ENCODE measurements at places on chromosomes 2 and 18.

GRCh38 chr2:182078988-182079602 is 93.4 kb downstream of the PPP1R1C start:
- DNase-seq = no peak

- DNase-seq = no peak
Measured at GRCh38 chr2:64359171-64359891, 94.6 kb upstream of the LGALSL start.

- DNase-seq = no peak
Measured at GRCh38 chr2:239758279-239758877, 266.8 kb downstream of the NDUFA10 start.

GRCh38 chr2:46887028-46887885 is 28.3 kb downstream of the MCFD2 start:
- no peak for DNase-seq

DNA sequence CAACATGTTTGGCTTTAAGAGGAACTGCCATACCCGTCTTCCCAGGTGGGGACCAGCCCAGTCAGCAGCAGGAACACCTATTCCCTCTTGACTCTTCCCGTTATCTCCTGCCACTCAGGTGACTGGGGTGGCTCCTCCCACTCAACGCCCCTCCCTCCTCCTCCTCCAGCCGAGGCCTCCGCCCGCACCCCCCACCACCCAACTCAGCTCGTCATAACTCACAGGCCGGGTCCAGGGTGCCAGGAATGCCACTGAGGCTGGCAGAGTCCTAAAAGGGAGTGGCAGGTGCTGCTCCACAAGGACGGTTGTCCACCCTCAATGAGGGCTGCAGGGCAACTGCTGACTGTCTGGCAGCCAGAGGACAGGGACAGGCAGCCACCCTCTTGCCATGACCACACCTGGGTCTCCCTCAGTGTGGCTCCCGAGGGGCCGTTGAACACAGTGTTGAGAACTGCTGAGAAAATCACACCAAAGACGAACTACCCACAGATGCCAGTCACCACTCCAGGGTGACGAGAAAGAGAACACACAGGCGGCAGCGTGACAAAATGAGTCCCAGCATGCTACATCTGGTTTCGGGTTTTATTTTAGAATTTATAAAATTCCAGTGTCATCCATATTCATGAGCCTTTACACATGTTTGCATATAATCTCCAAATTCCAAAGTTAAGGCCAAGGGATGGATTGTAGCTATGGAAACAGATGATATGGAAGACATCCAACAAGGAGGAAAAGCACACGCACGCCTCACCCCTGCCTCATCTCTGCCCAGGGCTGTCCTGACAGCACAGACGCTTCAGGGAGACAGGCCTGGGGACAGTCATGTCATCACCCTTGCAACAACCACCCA is 38.5 kb downstream of the ANO7 start:
- no peak for DNase-seq

- no peak for DNase-seq
Measured at GRCh38 chr2:9326975-9327374, 96.4 kb downstream of the ITGB1BP1 start.

DNA sequence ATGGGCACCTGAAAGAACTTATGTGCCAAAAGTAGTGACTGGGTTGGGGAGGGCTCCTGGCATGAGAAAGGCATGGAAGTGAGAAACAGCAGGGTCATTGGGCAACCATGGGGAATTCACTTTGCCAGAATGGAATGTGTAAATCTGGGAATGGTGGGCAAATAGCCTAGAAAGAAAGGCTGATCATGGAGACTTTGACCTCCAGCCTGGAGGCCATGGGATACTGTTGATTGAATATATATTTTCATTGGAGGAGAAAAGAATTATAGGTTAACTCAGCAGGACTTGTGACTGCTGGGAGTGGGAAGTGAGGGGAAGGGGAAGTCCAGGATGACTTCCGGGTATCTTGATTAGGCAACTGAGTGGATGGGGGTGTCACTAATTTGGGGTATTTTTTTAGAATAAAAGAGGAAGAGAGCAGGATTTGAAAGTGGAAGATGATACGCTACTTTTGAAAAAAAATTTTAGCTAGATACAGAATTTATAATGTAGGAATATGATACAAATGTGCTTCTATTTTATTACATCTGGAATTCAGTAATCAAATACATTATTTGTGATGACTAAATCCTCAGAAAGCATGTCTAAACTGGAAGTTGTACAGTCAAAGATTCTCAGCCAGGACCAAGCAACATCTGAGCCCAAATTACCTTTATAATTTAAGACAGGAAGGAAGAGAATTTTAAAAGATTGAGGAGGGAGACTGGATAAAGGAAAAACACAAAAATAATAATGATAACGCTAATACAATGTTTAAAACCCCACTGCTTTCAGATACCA is 116.2 kb downstream of the GATA6 start:
- no peak for DNase-seq

DNA sequence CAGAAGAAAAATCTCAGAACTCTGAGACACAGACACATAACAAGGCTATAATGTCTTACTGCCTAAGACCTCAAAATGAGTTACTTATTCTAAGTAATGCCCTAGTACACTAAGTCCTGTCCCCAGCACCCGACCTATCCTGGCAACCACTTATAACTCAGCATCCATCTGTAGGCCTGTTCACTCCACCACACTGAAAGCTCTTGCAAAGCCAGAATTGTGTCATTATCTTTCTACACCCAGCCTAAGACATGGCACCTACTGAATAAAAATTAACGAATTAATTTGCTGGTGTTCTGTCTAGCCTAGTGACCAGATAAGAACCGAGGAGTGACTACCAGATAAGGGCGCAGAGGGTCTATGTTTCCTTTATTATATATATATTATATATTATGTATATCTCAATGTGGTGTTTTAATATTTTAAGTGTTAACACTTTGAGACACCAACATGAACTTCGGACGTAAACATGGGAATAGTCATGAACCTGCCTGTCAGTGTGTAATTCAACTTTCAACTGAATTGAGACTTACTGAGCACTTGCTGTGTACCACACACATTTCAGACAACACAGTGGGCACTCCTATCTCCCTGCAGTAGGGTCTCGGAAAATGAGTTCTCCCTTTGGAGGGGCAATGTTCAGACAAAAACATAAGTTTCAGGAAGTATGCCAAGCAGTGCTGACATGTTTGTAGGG is 27.7 kb downstream of the TMEM131 start:
- DNase-seq = no peak

DNA sequence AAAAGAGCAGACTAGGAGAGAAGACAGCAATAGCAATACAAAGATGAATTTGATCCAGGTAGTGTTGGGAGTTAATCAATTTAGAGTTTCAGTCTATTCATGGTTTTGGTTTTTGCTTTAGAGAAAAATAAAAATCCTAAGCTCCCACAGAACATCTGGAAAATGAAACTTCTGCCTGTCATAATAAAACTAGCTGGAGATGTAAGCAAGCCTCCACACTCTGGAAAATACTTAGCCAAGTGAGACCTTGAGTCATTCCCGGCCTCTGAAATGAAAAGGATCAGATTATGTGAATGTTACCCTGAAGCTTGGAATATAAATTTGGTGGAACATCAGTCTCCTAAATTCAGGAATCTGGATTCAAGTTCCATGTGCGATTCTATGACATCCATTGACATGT is 485.6 kb upstream of the SPRED2 start:
- no peak for DNase-seq

DNA sequence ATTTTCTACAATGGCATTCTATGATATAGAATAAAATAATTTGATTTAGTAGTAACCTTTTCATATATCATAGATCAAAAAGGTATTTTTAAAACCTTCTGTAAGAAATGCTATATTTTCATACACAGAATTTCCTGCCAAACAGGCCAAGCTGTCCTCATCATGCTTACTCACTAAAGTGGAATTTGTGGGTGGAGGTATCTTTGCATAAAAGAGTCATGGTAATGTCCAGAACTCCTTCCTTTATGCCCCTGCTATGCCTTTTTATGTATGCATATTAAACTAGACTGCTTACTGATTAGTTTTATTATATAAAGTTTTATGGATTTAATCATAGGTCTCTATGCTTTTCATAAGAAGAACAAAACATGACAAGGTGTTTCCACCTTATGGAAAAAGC is 27.5 kb upstream of the MARCHF7 start:
- no peak for DNase-seq

DNA sequence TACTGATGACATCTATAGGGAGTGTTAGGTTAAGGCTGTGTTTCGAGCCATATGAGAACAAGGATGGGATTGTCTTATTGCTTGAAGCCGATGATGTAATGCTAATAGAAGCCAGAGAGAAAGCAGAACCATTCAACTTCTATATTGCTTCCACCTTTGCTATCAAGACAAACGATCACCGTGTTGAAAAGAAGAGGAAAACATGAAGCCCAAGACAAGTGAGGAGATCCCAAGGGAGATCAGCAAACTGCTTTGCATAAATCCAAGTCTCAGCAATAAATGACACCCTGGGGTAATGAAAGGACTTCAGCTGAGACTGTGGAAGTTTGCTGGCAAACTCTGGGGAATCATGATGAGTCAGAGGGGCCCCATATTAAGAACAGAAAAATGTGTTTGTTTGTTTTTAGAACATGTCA is 206.2 kb downstream of the NCKAP5 start:
- DNase-seq = no peak

DNA sequence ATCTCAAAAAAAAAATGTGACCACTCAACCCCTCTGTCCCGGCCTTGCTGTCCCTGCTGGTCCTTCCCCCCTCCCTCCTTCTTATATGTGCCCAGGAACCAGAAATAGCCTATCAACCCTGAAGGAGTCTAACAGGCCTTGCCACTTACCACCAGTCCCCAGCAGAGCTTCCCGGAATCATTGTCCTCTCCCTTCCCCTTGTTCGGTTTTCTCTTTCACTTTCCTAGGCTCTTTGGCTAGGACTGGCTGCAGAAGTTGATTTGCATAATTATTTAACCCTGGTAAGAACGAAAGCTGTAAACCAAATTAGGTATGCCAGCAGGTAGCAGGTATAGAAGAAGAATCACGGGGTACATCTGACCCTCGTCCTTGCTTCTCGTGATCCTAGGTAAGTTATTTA is 72.6 kb upstream of the ZNF532 start:
- DNase-seq = no peak

GRCh38 chr2:128505575-128506526 is 187.2 kb upstream of the HS6ST1 start:
- DNase-seq = no peak

DNA sequence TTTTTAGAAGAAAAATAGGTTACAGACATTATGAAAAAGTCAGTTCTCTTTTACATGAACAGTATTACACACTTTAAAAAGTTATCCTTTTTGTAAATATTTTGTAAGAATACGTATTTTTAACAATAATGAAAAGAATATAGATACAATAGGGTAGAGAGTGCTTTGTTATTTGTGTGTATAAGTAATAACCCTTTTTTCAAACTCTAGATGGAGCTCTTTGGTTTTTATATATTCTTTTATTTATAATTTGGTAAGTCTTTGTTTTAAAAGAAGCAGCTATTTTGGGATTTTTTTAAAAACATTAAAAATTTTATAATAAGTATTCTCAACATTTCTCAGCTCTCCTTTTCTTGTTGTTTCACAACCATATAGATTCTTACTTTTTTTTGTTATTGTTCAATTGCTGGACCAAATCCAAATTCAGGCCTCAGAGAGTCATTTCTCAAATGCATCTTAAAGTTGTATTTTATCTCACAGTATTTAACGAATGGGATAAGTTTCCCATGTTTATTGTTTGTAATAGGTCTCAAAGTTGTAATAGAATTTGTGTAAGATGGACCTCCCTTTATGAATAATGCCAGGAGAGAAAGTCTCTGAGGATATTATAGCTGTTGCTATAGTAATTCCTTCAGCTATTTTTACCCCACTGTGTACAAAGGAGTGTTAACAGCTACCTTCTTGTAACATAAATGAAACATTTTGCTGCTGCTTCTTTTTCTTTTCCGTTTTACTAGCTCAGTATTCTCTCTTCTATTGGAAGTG is 46.4 kb downstream of the ACYP2 start:
- no peak for DNase-seq

DNA sequence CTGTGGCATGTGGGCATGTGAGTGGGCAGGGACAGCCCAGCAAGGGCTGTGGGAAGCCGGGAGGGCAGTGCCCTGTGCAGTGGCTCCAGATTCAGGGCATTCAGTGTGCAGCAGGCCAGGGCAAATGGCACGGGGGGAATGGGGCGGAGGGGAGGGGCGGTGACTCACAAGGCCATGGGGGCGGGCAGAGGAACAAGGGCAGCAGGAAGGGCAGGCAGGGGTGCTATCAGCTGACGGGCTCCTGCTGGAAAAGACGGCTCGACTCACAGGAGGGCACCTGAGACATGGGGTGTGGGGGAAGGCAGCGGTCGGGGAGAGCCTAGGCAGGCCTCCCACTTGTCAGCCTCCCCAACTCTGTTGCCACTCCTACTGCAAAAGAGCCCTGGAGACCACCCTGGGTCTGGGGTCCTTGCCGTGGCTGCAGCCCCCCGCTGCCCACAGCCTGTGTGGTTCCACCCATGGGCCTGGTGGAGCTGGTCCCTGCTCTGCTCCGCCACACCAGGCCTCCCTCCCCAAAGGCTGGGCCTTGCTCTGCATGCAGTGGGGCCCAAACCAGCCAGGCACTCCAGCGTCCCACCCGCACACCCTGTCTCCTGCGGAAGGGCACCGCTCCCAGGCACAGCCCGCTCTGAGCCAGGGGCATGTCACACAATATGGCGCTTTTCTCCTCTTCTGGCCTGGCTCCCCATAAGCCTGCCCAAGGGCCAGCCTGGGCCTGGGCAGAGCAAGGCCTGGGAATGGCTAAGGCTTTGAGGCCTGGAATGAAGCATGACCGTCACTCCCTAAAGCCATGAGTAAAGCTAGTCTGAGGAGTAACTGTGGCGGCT is 25.9 kb downstream of the HS6ST1 start:
- DNase-seq = no peak

DNA sequence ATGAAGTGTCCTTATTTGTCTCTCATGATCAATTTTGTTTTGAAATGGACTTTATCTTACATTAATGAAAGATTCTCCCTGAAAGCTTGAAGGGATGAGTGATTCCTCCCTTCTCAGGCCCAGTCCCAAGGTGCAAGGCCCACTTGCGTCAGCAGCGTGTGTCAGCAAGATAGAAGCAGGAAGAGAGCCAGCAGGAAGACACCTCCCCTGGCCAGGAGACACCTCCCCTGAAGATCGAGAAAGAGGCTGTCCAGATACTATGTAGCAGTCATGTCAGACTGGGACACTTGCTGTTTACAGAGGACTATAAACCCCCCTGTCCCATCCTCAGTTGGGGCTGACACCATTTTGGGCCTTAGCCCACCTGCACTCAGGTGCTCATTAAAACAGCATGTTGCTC is 38.3 kb downstream of the TIMM21 start:
- DNase-seq = no peak
